ENCODE measurements at places on chromosomes 3 and 15. TPM values are rescaled to one million over a fixed set of nuclear protein-coding genes. Genes with fewer than 3 reads are reported as not detected.

Gene TMC3
- not detected for total RNA-seq

Gene CCDC66
- total RNA-seq: 17.9 TPM

Gene PLEKHO2
- total RNA-seq: 21.9 TPM

Gene WDR93
- total RNA-seq: not detected

Gene CD200
- total RNA-seq: 54.1 TPM

Gene INSYN1
- total RNA-seq: 9.0 TPM

Gene EPHA6
- total RNA-seq: 2.1 TPM

Gene ERC2
- 23.5 TPM for total RNA-seq

Gene BFSP2
- not detected for total RNA-seq

GRCh38 chr15:35929740-35930444 lies 383.9 kb upstream of the DPH6 start:
- H3K4me3 ChIP-seq: no peak overlapping the region
- no peaks in the 10 kb centered on the region for H3K4me1 ChIP-seq
- no peak overlapping the region for H3K27ac ChIP-seq
- DNase-seq: no peak
- no peaks in the 10 kb centered on the region for H3K27me3 ChIP-seq

GRCh38 chr3:135097276-135097946 lies 302.4 kb downstream of the EPHB1 start:
- H3K4me1 ChIP-seq: peaks cover 22% of the 10 kb centered on the region
- DNase-seq: no peak
- H3K36me3 ChIP-seq: no peaks in the 10 kb centered on the region
- no peak overlapping the region for H3K27ac ChIP-seq
- no peaks in the 10 kb centered on the region for H3K27me3 ChIP-seq

- H3K36me3 ChIP-seq: peaks cover 19% of the 10 kb centered on the region
- H3K4me3 ChIP-seq: no peak overlapping the region
- H3K4me1 ChIP-seq: peaks cover 19% of the 10 kb centered on the region
- no peak overlapping the region for H3K27ac ChIP-seq
- no peak for DNase-seq
- H3K27me3 ChIP-seq: no peaks in the 10 kb centered on the region
These were observed 36.7 kb upstream of the VILL start for GRCh38 chr3:37953707-37954394.

DNA sequence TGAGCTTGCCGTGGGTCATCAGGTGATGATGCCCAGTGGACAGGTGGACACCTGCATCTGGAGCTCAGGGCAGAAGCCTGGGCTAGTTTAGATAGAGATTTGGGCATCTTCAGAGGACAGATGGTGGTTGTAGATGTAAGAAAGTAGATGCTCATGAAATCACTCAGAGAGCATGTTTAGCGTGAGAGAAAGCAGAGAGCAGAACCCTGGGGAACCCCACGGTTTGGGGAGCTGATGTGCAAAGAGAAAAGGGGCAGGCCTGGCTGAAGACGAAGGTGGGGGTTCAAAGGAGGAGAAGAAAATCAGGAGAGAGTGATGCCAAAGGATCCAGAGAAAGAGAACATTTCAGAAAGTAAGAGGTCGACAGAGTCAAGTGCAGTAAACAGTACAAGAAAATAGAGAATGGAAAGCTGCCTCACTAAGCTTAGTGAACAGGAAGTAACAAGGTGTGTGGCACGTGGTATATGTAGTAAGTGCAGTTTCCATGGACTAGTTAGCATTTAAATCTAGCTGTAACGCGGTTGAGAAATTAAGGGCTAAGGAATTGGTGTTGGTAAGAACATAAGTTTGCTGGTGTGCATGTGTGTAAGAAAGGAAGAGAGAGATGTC lies 13.5 kb downstream of the TIGIT start:
- no peaks in the 10 kb centered on the region for H3K4me1 ChIP-seq
- no peak overlapping the region for H3K4me3 ChIP-seq
- H3K27ac ChIP-seq: no peak overlapping the region
- no peaks in the 10 kb centered on the region for H3K27me3 ChIP-seq
- H3K36me3 ChIP-seq: no peaks in the 10 kb centered on the region
- DNase-seq: no peak

DNA sequence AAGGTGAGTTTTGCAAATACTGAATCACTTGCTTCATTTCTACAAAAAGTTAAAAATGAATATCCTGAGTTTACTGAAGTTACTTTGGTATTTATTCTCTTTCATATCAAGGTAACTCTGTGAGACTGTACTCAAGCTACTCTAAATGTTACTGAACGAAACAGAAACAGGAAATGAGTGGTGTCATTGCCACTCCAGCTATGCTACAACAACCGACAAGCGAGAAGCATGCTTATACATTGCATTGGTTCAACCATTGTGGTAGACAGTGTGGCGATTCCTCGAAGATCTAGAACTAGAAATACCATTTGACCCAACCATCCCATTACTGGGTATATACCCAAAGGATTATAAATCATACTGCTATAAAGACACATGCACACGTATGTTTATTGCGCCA lies 313.2 kb upstream of the THBS1 start:
- H3K27ac ChIP-seq: no peak overlapping the region
- H3K4me1 ChIP-seq: peaks cover 9% of the 10 kb centered on the region
- no peaks in the 10 kb centered on the region for H3K36me3 ChIP-seq
- H3K4me3 ChIP-seq: no peak overlapping the region
- no peaks in the 10 kb centered on the region for H3K27me3 ChIP-seq
- no peak for DNase-seq

GRCh38 chr15:91225741-91226140 lies 125.7 kb downstream of the SV2B start:
- no peak for DNase-seq
- no peaks in the 10 kb centered on the region for H3K27me3 ChIP-seq
- no peak overlapping the region for H3K27ac ChIP-seq

- no peak for DNase-seq
- no peaks in the 10 kb centered on the region for H3K36me3 ChIP-seq
- H3K27ac ChIP-seq: no peak overlapping the region
These were observed 38.9 kb downstream of the CACNA2D2 start for GRCh38 chr3:50464569-50464968.

DNA sequence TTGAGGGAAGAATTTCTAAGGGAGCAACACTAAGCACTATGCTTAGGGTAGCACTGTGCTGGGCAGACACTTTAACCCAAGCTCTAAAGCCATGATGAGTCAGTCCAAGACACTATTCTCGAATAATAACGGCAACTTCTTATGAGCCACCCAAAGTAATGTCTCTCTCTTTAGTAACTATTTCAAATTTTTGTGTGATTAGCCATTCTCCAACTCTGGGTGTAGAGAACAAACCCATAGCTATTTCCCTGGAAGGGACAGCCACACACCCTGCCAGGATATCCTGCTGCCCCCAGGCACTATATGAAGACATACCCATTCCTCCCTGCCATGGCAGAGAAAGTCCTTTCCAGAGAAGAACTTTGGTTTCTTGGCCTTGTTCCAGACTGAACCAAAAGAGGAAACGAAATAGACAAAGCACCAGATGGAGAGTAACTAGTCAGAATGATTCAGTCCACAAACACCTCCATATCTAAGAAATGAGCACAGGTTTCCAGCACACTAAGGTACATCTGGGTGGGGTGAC lies 384.9 kb upstream of the THBS1 start:
- H3K4me1 ChIP-seq: peaks cover 24% of the 10 kb centered on the region
- H3K36me3 ChIP-seq: no peaks in the 10 kb centered on the region
- peaks cover 6% of the 10 kb centered on the region for H3K27me3 ChIP-seq
- DNase-seq: no peak
- no peak overlapping the region for H3K4me3 ChIP-seq

DNA sequence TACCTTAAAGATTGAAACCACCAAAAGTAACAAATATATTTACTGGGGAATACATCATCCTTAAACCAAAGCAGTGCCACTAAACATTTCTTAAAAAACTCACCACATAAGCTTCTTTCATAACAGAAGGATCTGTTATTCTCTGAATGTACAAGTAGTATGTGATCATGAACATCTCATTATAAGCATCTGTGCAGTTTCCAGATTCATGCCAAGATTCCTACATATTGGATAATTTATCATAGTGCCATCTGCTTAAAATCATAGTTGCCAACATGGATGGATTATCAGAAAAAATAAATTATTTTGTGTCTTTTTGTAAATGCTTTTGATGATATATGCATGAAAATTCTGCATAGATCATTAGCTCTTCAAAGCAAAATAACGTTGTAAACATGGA lies 21.8 kb upstream of the BCHE start:
- no peaks in the 10 kb centered on the region for H3K27me3 ChIP-seq
- DNase-seq: no peak
- no peaks in the 10 kb centered on the region for H3K36me3 ChIP-seq
- no peak overlapping the region for H3K4me3 ChIP-seq
- H3K27ac ChIP-seq: no peak overlapping the region

- no peak for DNase-seq
- H3K36me3 ChIP-seq: no peaks in the 10 kb centered on the region
- H3K27ac ChIP-seq: no peak overlapping the region
- no peaks in the 10 kb centered on the region for H3K27me3 ChIP-seq
These were observed 216.1 kb downstream of the SV2B start for GRCh38 chr15:91316126-91316525.

GRCh38 chr15:31065824-31066223 lies 35.7 kb downstream of the TRPM1 start:
- no peak overlapping the region for H3K4me3 ChIP-seq
- H3K4me1 ChIP-seq: peaks cover 28% of the 10 kb centered on the region
- H3K27me3 ChIP-seq: no peaks in the 10 kb centered on the region
- DNase-seq: no peak
- no peaks in the 10 kb centered on the region for H3K36me3 ChIP-seq

DNA sequence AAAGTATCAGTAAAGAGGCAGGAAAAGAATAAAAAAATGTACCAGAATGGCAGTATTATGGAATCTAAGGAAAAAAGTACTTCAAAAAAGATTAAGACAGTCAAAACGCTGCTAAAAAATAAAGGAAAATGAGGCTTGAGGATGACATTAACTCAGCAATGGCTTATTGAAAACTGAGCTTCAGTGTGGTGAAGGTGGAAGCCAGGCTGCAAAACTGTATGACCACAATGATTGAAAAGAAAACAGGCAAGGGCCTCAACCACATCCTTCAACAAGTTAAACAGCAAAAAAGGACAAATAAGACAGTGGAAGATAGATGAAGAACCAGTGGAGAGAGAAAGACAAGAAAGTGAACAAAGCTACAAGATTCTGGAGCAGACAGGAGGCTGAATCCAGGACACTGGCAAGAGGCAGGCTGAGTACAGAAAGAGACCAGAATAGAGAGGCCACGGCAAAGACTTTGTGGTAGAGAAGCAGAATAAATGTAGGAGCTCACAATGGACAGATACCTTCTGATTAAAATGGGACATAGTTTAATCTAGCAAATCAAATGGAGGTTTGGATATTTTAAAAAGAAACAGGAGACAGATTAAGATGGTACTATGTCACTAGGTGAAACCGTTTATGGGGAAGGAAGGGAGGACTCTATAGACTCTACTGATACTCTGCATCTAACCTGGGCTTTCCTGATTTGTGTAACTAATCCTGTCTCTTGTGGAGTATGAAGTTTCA lies 86.1 kb downstream of the TJP1 start:
- no peaks in the 10 kb centered on the region for H3K4me1 ChIP-seq
- DNase-seq: no peak
- H3K4me3 ChIP-seq: no peak overlapping the region
- H3K27ac ChIP-seq: peak overlapping the region; percentile 20
- no peaks in the 10 kb centered on the region for H3K27me3 ChIP-seq
- H3K36me3 ChIP-seq: peaks cover 60% of the 10 kb centered on the region

- H3K27ac ChIP-seq: no peak overlapping the region
- H3K4me1 ChIP-seq: no peaks in the 10 kb centered on the region
- no peak overlapping the region for H3K4me3 ChIP-seq
- peaks cover 5% of the 10 kb centered on the region for H3K27me3 ChIP-seq
- DNase-seq: no peak
These were observed 23.4 kb upstream of the TLE3 start for GRCh38 chr15:70120958-70121623.

GRCh38 chr15:50542887-50543210 lies 3.6 kb downstream of the USP50 start:
- no peaks in the 10 kb centered on the region for H3K36me3 ChIP-seq
- H3K4me1 ChIP-seq: peaks cover 4% of the 10 kb centered on the region
- DNase-seq: no peak
- H3K27me3 ChIP-seq: no peaks in the 10 kb centered on the region

Data from WTC11 (cell line).